ENCODE measurements at places on chromosomes 2 and 18.

GRCh38 chr2:136121204-136121910, 3.4 kb upstream of the CXCR4 start:
- DNase-seq = no peak

- no peak for DNase-seq
Observed at GRCh38 chr2:236008857-236009256, 159.3 kb downstream of the GBX2 start.

DNA sequence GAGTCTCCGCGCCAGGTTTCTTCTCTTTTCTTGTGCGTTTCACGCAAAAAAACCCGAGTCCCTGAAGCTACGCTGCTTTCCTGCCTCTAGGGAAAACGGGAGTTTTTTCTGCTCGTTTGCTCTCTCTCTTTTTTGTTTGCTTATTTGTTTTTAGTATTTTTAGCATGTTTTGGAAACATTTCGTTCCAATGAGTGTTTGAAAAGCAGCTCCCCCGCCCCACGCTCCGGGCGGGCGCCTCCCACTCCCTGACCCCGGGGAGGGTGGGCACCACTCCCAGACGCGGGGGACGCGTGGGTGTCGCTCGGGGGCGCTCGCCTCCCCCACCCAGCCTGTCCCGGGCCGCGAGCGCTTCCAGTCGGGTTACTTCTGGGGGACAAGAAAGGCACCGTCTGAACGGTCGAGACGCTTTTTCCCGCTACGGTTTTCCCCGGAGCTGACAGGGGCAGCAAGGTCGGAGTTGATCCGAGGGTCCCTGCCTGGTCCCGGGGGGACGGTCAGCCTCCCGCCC, 446 bp upstream of the EFHD1 start:
- DNase-seq = no peak

- no peak for DNase-seq
Observed at GRCh38 chr2:127225186-127225960, 5.3 kb upstream of the CYP27C1 start.

GRCh38 chr2:100247256-100248043, 74.9 kb downstream of the LONRF2 start:
- no peak for DNase-seq

DNA sequence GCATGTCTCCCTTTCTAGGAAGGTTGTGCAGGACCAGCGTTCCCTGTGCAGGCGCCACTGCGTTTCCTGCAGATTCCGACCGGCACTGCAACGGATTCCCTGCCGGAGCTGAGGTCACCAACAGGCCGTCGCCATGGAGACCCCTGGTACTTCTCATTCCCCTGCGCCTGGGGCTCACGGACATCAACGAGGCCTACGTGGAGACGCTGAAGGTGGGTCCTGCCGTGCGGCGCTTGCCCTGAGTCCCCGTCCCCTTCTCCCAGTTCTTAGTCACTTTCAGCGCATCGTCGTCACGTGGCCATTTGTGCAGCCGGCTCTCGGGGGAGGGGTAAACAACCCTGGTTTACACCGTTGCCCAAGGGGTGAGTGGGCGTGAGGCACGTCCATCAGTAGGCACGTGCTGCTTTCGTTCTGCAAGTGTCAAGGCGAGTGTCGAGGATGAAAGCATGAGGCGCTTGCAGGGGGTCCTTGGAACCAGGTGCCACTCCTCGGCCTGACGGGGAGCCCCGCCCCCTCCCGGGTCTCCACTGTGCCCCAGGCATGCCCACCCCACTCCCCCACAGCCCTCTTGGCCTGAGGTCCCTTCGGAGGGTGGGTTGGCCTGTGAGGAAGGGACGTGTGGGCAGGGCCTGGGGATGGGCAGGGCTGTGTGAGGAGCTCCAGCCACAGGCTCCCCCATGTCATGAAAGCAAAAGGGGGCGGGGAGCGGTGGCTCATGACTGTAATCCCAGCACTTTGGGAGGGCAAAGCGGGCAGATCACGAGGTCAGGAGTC, 19.8 kb downstream of the DTYMK start:
- no peak for DNase-seq

DNA sequence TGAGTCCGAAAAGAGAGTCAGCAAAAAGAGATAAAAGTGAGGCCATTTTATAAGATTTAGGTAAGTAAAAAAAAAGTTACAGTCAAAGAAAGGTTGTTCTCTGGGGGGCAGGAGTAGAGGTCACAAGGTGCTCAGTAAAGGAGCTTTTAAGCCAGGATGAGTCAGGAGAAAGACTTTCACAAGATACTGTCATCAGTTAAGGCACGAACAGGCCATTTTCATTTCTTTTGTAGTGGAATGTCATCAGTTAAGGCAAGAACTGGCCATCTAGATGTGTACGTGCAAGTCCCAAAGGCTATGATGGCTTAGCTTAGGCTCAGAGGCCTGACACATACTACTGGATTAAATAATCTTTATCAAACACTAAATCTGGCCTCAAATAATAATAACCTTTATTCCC, 1207.3 kb upstream of the FAM98A start:
- DNase-seq = no peak

- no peak for DNase-seq
Observed at GRCh38 chr2:238155761-238156694, 2.7 kb upstream of the ERFE start.

DNA sequence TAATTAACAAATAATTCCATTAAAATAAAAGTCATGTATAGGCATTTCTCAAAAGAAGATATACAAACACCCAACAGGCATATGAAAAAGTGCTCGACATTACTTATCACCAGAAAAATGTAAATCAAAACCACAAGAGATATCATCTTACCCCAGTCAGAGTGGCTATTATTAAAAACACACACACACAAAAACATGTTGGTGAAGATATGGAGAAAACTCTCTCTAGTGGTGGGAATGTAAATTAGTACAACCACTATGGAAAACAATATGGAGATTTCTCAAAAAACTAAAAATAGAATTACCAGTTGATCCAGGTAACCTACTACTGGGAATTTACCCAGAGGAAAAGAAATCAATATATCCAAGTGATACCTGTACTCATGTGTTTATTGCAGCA, 966.3 kb upstream of the POU3F3 start:
- no peak for DNase-seq

DNA sequence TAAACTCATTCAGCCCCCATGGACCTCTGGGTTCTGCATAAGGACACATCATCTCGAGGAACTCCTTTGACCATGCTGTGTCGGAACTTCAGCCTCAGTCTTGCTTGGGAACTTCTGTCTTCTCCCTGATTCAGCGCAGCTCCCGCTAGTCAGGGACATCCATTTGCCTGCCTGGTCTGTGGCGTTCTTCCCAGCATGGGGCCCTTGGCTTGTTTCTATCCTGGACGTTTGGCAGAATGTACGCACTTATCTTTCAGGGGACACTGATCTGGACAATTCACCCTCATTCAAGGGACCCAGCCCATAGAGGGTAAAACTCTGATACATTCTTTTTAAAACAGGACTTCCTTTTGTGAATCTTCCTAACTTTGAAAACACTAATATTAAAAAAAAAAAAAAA, 75.8 kb upstream of the WIPF1 start:
- no peak for DNase-seq

GRCh38 chr2:128439031-128439790, 120.5 kb upstream of the HS6ST1 start:
- no peak for DNase-seq

DNA sequence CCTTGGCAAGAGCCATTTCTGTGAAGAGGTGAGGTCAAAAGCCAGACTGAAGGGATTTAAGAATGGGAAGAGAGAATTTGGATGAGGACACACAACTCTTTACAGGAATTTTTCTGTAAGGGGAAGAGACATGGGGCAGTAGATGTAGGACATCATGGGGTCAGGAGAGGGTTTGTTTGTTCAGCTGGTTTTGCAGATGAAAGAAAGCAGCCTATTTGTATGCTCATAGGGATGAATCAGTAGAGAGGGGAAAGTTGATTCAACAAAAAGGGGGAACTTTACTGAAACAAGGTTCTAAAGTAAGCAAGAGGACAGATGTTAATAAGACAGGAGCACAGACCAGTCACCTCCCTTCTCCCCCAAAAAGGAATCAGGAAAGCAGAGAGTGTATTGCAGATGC, 11.2 kb downstream of the SCG2 start:
- no peak for DNase-seq

DNA sequence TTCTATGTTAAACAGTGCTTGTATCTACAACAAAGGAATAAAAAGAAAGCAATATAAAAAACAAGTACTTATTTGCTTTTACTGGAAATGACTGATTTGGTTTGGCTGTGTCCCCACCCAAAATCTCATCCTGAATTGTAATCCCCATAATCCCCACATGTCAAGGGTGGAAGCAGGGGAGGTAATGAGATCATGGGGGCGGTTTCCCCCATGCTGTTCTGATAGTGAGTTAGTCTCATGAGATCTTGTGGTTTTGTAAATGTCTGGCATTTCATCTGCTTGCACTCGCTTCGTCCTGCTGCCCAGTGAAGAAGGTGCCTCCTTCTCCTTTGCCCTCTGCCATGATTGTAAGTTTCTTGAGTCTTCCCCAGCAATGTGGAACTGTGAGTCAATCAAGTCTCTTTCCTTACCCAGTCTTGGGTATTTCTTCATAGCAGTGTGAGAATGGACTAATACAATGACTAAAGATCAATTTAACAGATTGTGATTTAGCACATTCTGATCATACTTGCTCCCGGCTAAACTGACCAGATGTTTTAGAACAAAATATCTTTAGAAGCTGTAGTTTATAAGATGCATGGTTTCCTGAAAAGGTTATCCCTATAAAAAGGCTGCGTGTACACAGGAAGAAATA, 19.9 kb downstream of the PTH2R start:
- no peak for DNase-seq

GRCh38 chr2:15949126-15949525, 8.8 kb downstream of the MYCN start:
- no peak for DNase-seq

DNA sequence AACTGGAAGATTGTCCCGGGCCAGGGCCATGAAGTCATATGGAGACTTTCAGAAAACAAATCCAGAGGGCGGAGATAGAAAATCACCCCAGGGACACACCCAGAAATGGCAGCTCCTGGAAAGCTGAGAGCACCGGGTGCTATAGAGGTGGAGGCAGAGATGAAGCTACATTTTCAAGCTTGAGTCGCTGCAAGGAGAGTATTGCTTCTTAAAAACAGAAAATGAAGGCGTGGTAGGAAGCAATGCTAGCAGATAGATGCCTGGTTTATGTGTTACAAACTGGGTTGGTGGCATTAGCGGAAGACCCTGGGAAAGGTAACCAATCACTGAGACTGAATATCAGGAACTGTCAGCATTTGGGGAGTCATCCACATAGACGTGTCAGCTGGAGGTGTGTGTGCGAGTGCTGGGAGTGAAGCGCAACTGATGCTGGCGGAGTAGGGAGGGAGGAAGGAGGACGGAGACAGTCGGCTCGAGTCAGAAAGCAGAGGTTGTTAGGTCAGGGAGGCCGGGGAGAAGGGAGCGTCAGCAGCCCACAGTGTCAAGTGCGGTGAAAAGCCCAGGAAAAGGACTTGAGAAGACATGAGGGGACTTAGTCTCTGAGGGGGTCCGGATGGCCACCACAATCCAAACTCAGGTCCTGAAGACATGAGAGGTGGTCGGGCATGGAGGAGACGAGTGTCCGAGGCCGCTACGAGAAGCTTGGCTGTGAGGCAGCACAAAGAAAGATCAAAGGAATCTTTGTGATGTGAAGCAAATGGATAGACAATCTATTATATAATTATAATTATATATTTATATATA, 45.4 kb downstream of the C18orf63 start:
- DNase-seq = no peak

GRCh38 chr2:96556441-96557330, 20.1 kb downstream of the ARID5A start:
- DNase-seq = no peak

DNA sequence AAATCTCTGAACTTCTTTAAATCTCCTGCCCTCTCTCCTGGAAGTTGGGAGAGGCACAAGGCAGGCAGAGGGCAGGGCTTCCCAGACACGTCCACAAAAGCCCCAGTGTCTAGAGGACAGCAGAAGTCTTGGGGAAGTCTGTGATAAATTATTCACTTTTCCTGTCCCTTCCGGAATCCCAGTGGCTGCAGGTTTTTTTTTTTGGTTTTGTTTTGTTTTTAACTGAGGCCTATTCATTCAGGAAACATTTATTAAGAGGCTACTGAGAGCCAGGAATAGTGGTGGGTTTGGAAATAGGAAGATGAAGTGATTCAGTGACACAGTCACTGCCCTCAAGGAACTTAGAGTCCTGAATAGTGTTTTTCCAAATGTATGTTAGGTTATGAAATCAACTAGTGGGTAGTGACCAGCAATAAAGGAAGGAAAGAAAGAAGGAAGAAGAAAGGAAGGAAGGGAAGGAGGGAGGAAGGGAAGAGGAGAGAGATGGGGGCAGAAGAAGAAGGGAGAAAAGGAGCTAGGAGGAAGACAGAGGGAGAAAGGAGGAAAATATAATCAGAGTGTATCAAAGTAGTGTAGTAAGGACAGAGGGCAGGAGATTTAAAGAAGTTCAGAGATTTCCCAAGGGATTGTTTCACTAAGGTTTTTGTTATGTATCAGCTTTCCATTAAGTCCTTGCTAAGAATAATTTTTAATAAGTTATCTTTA, 98.9 kb upstream of the ZFP36L2 start:
- no peak for DNase-seq

- no peak for DNase-seq
Observed at GRCh38 chr2:120483355-120483754, 137.4 kb downstream of the INHBB start.
